Stimulated activated memory B cell treated with anti-CD40 and anti-IgM and Interleukin-4, amounts not matched to agents 10 μg/mL and 1 μg/mL and 100 μg/mL, for 72 hours (primary cell): ENCODE measurements at places on chromosomes 6 and 20.
A peak's percentile ranks its signal among the peaks of the same experiment; 100 is the strongest.

DNA sequence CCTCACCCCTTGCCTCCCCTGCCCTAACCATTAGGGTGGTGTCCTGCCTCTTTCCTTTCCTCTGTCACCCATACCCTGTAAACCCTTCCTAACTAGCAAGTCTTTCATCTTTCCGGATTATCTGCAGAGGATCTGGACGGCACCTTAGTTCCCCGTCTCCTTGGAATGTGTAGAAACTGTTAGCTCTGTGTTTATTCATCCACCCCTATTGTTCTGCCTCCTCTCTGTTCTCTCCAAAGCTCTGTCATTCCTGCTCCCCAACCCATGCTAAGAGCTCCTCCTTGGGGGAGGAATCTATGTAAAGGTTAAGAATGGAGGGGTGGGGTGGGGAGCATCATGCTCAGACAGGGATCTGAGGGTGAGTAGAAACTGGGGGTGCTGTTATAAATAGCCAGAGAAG is 39.4 kb upstream of the KCNK5 start:
- ATAC-seq: no peak

DNA sequence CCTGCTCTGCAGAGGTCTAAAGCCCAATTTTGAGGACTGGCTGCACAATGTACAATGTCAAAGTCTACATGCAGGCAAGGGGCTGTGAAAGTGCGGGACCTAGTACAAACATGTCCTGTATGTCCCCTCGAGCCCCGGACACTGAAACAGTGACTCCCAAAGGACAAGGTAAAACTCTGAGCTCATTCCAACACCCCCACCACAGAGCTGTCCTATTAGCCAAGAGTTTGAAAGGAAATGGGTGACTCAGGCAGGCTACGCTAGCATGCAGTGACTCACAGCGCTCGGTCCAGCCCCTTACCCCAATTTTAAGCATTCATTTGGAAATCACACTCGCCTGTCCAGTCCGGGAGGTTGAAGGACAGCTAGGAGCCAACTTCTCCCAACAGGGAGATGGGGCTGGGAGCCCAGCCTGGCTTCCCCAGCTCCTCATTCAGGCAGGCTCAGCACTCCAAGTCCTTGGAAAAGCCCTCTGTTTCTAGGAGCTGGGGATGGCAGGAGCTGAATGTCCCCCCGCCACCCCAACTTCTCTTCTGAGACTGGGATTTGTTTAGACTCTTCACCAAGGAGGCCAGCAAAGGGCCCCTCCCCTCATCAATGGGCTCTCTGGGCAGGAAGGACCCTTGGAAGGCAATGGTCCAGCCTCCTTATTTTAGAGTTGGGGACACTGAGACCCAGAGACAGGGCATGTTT is 3.9 kb downstream of the SDC4 start:
- ATAC-seq: no peak

DNA sequence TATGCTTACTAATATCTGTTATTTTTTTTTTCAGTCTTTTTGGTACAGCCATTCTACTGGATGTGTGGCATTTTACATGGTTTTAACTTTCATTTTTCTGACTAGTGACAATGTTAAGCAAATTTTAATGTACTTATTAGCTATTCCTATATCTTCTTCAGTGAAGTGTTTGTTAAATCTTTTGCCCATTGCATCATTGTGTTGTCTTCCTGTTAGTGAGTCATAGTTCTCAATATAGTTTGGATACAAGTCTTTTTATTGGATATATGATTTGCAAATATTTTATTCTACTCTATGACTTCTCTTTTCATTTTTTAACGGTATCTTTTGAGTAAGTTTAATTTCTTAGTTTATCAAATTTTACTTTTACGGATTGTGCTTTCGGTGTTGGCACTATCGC is 519.4 kb downstream of the CDKAL1 start:
- no peak for ATAC-seq

- no peak for ATAC-seq
These were observed 179.8 kb downstream of the FOXA2 start for GRCh38 chr20:22404419-22405170.

- ATAC-seq: no peak
These were observed 31.1 kb upstream of the RGS17 start for GRCh38 chr6:153162172-153162571.

DNA sequence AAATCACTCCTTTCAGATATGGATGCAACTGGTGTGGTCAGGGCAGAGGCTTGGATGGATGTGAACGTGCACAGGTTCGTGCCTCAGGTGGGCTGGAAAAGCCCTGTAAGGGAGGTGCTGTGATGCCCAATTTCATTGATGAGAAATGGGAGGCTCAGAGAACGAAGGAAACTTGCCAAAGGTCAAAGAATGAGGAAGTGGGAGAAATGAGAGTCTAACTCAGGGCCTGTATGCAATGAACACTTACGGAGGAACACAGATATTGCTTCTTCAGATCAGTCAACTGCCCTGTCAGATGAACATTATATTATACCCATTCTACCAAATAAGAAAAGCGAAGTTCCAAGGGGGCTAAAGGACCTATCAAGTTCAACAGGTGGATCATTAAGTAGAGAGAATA is 134.7 kb downstream of the RCAN2 start:
- peak; percentile 45 for ATAC-seq

- ATAC-seq: no peak
These were observed 1.2 kb downstream of the DZANK1 start for GRCh38 chr20:18465536-18466200.

DNA sequence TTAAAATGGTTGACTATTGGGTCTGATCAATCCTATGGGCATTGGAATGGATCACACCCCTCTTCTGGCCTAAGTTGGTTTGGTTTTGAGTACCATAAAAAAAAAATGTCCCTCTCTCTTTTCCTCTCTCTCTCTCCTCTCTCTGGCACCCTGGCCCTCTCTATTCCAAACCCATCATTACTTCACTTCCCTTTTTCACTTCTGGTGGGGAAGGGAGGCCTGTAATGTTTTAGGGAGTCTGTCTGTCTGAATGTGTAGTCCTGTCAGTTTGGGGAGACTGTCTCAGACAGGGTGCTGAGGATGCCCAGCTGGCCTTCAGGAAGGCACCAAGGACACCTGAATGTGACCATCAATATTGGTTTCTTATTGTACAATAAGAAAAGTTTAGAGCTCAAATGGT is 165.8 kb downstream of the CD24 start:
- ATAC-seq: no peak

DNA sequence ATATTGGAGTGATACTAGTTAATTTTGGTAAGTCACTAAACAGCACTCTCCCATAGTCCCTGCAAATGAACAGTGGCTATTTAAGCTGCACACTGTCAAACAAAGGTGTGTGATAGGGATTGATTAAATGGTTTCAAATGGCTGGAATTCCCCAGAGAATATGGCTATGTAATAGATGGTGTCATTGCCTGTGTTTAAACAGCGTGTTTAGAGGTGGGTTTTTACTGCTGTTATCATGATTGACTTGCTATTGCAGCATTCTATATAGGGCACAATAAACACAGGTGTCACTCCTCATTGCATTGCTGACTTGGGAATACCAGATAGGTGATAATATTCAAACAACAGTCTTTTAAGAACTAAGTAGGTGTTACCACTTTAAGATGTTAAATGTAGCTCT is 171.7 kb upstream of the MAN1A1 start:
- ATAC-seq: no peak
